ENCODE measurements at places on chromosomes 11 and 22.

DNA sequence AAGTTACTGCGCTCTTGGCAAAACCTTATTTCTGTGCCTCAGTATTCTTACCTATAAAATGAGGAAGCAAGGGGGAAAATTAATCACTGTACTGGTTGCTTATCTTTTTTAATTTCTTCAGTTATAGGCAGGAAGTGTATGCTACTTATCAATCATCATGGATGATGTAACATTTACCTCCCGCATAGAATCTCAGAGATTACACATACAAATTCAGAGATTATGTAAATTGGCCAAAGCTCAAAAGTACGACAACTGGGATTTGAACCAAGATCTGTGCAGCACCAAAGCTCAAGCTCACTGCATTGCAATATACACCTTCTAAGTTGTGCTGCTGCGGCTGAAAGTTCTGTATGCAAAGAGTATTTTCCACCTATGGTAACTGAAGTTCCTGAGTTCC lies 83.0 kb downstream of the PDHX start:
- no peak for DNase-seq

GRCh38 chr11:85127349-85127748 lies 499.8 kb downstream of the DLG2 start:
- no peak for DNase-seq

- DNase-seq, result peak; percentile 21
Measured at GRCh38 chr11:13304655-13305335, 27.2 kb downstream of the BMAL1 start.

DNA sequence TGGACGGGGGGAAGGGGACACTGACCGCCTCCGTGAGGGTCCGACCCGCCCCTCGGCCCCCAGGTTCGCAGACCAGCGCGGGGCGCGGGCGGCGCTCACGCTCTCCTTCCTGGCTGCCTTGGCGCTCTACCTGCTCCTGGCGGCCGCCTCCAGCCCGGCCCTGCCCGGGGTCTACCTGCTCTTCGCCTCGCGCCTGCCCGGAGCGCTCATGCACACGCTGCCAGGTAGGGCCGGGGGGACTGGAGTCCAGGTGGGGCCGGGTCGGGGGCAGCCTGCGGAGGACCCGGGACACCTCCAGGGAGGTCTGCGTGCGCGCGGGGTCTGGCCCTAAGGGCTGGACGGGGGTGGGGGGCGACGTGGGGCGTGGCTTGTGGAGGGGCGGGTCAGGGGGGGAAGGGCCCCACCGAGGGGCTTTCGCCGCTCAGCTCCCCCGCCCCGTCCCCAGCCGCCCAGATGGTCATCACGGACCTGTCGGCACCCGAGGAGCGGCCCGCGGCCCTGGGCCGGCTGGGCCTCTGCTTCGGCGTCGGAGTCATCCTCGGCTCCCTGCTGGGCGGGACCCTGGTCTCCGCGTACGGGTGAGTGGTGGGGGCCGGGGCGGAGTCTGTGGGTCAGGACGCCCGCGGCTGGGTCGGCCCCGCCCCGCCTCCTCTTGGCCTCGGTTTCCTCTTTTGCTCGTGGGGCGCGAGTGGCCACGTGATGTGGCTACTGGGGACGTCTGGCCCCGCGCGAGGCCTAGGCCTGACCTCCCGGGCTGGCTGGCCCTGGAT lies 19.9 kb downstream of the PHLDA2 start:
- no peak for DNase-seq

GRCh38 chr11:31480930-31481329 lies 28.5 kb downstream of the IMMP1L start:
- DNase-seq, result no peak

GRCh38 chr11:130301002-130301401 lies 13.7 kb downstream of the ZBTB44 start:
- DNase-seq, result no peak

GRCh38 chr11:125140233-125140632 lies 24.3 kb upstream of the PKNOX2 start:
- DNase-seq, result no peak

GRCh38 chr11:10109806-10110205 lies 184.2 kb downstream of the SBF2 start:
- DNase-seq, result peak; percentile 89

DNA sequence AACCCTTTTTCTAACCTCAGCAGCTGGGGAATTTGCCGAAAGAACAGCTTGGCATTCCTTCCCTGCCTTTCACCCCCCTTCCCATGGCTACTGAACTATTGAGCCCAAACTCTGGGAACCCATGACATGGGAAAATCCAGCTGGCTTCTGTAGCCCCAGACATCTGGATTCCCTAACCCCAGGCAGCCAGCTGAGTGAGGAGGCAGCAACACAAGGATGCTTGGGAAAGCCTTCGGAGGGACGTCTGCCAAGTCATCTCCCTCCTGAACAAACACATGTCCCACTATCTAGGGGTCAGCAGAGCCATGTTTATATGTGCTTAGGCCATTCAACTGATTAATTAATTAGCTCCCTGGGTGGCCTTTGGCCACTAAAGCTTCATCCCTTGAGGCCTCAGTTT lies 21.6 kb downstream of the LRRC55 start:
- DNase-seq, result peak; percentile 38

- DNase-seq, result no peak
Measured at GRCh38 chr11:14954581-14954980, 17.6 kb downstream of the CALCA start.

GRCh38 chr22:20418211-20418788 lies 19.3 kb downstream of the SCARF2 start:
- peak; percentile 89 for DNase-seq

- DNase-seq, result peak; percentile 37
Measured at GRCh38 chr11:81237139-81237538, 1496.5 kb downstream of the FAM181B start.

- peak; percentile 42 for DNase-seq
Measured at GRCh38 chr11:128776424-128777284, 82.8 kb downstream of the FLI1 start.

- no peak for DNase-seq
Measured at GRCh38 chr22:20574920-20575353, 67.5 kb downstream of the MED15 start.

- DNase-seq, result no peak
Measured at GRCh38 chr11:128400382-128401203, 186.8 kb downstream of the ETS1 start.

DNA sequence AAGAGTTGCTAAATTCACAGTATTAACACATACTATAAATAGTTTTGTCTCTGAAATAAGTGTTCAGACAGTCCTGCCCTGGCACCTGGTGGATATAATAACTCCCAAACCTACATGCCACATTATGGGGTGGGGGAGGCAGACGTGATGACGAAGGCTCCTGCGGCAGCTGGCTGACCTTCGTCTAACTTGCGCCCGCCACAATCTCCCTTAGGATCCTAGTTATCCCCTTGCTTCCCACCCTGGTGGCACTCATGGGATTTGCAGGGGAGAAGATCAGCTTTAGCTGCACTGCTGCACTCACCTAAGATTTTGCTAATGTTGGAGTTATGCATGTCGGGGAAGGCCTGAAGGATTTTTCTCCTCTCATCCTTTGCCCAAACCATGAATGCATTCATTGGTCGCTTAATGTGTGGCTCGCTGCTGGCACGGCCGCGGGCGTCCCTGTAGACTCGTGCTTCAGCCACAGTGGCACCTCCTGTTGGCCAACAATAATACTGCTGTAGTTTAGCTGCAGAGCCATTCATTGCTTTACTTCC lies 367.6 kb downstream of the SOX6 start:
- no peak for DNase-seq

DNA sequence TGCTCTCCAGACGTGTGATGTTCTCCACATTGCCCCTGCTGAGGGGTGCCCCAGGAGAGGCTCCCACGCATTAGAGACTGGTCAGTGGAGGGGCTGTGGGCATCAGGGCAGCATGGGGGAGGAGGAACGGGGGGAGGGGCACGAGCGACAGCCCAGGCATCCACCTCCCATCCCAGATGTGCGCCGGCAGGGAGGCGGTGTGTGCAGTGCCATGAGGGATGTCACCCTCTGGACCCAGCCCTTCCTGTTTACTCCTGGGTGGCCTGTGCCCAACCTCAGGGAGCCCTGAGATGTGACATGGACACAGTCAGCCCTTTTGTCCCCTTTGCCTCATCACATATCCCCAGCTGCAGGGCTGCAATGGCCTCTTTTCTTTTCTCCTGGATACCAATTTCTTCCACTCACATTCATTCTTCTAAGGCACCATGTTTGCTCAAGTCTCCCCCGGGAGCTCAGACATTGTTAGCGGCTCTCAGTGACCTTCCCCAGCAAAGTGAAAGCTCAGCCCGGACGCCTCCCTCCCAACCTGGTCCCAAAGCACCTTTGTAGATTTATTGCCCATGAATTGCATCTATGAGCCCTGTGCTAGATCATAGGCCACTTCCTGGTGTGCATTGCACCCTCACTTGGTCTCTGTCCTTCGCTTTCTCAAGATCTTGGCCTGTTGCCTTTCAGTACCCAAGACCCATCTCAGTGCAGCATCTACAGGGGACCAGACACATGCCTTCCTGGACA lies 150.6 kb downstream of the CEP164 start:
- no peak for DNase-seq

GRCh38 chr11:131195661-131196517 lies 174.5 kb upstream of the NTM start:
- DNase-seq, result peak; percentile 48

GRCh38 chr11:124943741-124944140 lies 7.9 kb upstream of the HEPACAM start:
- no peak for DNase-seq

- DNase-seq, result no peak
Measured at GRCh38 chr11:107780775-107781174, 68.9 kb upstream of the SLN start.

DNA sequence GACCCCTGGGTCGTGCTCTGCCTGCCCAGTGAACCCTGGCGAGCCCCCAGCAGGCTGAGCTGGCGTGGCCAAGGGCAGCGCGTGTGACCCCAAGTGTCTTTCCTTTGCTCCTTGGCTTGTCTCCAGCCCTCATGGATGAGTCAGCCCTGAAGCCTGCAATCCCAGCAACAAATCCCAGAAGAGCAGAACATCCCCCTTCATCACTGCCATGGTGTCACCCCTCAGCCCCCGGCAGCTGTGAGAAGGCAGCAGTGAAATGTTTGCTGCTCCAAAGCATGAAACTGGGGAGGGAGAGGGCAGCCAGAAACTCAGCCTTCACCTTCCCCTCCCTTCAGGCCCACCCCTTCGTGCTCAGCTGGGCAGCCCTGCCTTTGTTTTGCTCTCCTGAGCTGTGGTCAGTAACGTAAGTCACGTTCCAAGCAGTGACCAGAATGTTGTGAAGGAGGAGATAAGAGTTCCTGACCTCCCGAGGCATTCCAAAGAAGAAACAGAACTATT lies 29.8 kb downstream of the ADAMTS15 start:
- DNase-seq, result peak; percentile 96

DNA sequence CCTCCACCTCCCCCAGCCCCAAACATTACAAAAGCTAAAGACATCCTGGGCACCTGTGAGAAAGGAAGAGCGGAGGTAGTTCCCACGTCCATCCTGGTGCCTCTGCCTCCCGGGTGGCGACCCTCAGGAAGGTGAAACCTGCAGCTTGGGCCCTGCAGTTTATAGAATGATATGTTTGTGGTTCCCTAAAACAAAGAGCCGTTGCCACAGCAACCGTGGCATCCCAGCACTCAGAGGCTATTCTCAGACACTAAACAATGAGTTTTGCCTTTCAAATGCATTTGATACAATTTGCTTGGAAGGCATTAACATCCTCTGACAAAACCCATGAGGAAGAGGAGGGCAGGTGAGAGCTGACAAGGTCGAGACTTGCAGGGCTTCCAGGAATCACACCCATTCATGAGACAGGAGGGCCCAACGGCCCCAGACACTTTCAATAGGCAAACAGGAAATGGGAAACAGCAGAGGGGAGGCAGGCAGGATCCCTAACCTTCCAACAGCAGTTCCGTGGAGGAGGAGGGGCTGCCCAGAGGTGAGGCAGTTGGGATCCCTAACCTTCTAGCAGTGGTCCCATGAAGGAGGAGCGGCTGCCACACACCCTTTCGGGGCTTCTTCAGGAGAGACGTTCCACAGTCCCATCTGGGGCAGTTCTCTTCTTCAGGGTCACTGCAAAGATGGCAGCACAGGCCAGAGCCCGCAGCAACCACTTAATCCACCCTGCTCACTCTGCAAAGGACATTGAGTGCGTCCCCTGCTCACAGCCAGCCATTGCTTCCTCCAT lies 379.2 kb downstream of the SHANK2 start:
- no peak for DNase-seq

DNA sequence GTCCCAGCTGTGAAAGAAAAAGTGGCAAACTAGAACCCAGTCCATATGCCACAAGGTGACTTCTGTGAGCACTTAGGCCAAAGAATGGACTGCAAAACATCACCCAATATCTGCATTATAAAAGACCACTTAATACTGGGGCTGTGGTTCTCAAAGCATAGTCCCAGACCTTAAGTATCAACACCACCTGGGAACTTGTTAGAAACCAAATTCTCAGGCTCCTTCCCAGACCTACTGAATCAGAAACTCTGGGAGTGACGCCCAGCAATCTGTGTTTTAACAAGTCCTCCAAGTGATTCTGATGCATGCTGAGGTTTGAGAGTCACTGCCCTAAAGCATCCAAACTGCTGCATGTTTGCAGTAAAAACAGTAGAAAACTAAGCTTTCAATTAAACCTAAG lies 81.3 kb downstream of the SERGEF start:
- no peak for DNase-seq

DNA sequence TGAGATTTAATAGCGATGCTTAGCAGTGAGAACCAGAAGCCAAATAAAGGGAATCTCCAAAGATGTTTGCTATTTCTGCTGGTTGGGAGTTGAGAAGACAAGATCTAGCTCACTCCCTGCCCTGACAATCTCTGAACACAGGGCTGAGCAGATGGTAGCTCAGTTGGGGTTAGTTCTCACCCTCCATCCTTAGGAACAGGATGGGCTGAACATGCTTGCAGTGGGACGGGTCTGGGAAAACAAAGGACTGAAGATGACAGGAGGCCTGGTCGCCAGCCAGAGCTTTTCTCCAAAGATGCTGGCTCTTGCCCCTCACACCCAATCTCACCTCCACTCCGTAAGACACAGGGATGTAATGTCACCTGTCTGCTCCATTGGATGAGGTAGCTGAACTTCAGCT lies 72.7 kb downstream of the SC5D start:
- no peak for DNase-seq

GRCh38 chr22:17637490-17638181 lies 921 bp upstream of the BCL2L13 start:
- DNase-seq, result no peak

DNA sequence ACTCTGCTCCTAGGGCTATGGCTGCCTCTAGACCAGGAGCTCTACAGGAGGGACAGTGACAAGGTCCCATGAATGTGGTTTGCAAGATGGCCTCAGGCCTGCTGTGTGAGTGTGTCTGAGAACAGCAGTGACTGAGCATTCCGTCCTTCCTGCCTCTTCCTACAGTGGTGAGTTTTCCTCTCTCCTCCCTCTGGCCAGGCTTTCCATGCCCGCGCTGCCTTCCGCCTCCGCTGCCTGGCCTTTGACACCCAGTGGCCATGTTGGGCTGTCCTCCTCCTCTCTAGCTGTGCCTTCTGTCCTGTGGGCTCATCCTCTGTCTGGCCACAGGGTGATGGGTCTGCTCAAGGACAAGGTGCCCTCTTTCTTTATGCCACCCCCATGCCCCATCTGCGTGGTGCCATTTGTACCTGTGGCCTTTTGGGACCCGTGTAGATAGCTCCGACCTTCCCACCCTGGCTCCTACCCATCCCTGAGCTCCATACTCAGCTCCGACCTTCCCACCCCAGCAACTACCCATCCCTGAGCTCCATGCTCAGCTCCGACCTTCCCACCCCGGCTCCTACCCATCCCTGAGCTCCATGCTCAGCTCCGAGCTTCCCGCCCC lies 970.4 kb downstream of the BRD1 start:
- no peak for DNase-seq
